ENCODE measurements at places on chromosomes 13 and 19. TPM values are rescaled to one million over a fixed set of nuclear protein-coding genes. Genes with fewer than 3 reads are reported as not detected.

- no peak for DNase-seq
These were observed 1124.8 kb upstream of the PRR20A start for GRCh38 chr13:56015919-56016318.

GRCh38 chr19:6381030-6381750, 5.5 kb upstream of the PSPN start:
- DNase-seq: no peak

PROZ gene
- not detected for polyA plus RNA-seq

- no peak for DNase-seq
These were observed 5.4 kb downstream of the NLRP12 start for GRCh38 chr19:53818756-53819155.

GRCh38 chr13:110047496-110047895, 259.5 kb downstream of the COL4A1 start:
- DNase-seq: no peak

DHDH gene
- 1.2 TPM for polyA plus RNA-seq

GRCh38 chr13:31951215-31951678, 80.3 kb upstream of the FRY start:
- no peak for DNase-seq

GRCh38 chr19:5403968-5404640, 51.1 kb upstream of the ZNRF4 start:
- DNase-seq: peak; percentile 61

GRCh38 chr13:102039264-102039663, 362.6 kb downstream of the FGF14 start:
- no peak for DNase-seq
